ENCODE measurements at places on chromosomes 11 and 22.
A peak's percentile ranks its signal among the peaks of the same experiment; 100 is the strongest.

GRCh38 chr11:74185695-74186094, 14.6 kb downstream of the PPME1 start:
- DNase-seq: no peak

GRCh38 chr11:62984451-62984991, at the start of gene SLC22A6:
Gene SLC22A6, minus strand, starts transcription at chr11:62984967. Its CDS starts 277 bp downstream, at chr11:62984690.
- DNase-seq: no peak

DNA sequence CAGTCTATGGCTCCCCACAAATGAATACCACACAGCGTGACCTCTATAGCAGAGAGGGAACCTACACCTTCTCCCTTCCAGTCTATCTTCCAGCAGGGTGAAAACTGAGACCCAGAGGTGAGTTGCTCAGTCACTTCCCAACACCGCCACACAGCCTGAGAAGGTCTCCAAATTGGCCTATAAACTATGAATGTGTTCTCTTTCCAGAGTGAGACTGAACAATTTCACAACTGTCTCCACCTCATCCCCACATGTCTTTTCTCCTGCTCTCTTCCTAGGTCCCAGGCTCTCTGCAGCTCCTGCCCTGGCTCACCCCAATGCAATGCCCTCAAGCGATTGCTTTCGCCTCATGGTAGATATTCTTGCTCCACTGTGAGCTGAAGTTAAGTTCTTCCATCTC, 14.0 kb downstream of the CLMP start:
- no peak for DNase-seq

DNA sequence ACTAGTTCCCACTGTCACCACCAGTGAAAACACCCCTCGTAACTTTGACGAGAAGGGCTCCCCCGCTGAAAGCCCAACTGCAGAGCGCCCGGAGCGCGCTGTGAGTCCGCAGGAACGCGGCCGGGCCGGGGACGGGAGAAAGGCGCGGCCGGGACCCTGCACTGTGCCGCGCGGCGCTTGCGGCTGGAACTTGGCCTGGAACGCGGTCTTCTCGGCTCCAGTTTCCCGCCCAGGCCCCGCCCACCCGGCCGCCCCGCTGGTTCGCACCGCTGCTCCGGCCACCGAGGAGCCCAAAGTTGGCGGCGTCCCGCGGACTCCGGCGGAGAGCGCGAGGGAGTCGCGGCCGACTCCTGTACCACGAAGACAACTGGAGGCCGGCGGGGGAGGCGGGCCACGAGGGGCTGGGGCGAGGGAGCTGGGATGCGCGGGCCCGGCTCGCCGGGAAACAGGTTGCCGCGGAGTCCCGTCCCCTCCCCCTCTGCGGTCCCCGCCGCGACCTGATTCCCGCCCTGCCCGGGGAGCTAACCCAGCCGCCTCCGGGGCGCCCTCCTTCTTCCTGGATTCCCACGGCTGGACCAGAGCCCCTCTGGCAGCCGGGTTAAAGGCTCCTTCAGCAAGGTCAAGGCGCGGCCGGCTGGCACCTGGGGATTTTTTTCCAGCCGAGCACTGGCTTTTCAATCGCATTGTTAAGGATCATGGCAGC, 3.4 kb downstream of the TENM4 start:
- peak; percentile 53 for DNase-seq

DNA sequence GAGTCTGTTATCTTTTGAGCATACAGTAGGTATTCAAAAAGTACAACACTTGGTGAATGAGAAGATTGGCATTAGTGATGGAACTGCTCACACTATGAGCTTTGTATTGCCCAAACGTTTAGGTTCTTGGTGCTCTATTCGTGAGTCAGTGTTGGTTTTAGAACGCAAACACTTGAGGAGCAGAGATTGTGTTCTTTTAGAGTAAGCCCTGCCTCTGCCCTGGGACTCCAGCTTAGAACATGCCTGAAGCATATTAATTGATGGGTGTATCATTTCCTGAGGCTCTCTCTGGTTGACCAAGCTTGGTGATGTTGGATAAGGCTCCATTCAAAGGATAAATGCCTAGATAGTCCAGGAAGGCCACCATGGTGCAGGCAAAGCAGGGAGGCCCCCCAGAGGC, 10.9 kb downstream of the MTNR1B start:
- no peak for DNase-seq

GRCh38 chr11:128790196-128790595, 76.9 kb downstream of the KCNJ1 start:
- DNase-seq: peak; percentile 62

DNA sequence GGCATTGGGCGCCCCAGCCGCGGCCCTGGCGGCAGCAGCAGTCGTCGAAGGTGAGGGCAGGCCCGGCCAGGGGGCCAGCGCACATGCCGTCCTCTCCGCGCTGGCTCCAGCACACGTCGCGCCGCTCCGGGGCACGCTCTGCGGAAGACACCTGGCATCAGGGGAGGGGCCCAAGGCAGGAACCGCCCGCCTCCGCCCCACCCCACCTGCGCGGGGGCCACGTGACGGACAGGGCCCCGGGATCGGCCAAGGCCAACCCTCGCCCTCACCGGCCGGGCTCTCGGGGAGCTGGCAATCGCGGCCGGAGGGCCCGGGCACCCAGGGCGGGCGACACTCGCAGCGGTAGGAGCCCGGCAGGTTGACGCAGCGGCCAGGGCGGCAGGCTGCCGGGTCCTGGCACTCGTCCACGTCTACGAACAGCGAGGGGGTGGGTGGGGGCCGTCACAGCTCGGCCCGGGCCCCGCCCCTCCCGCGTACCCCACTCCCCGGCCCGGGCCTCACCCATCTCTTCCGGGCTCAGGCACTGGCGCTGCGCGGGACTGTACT, 14.9 kb downstream of the SCYL1 start:
- no peak for DNase-seq

GRCh38 chr22:36595940-36596339, 67.0 kb upstream of the EIF3D start:
- no peak for DNase-seq

DNA sequence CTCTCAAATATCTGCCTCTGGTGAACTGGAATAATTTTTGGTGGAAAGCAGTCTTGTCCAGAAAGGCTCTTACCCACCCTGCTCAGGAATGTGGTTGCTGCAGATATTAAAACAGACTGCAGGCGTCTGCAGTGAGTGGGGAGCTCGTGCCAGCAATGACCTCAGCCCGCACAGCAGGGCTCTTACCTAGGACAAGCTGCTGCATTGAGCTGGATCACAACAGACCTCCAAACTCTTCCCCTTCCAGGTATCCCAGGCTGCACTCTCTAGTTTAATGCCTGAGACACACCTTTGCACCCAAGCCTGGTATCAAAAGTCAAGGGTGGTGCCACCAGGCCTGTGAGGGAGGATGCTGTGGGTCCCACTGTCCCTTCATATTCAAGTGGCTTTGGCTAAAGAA, 69.7 kb upstream of the CDON start:
- no peak for DNase-seq

GRCh38 chr11:74015919-74016684, 7.2 kb upstream of the UCP3 start:
- no peak for DNase-seq

DNA sequence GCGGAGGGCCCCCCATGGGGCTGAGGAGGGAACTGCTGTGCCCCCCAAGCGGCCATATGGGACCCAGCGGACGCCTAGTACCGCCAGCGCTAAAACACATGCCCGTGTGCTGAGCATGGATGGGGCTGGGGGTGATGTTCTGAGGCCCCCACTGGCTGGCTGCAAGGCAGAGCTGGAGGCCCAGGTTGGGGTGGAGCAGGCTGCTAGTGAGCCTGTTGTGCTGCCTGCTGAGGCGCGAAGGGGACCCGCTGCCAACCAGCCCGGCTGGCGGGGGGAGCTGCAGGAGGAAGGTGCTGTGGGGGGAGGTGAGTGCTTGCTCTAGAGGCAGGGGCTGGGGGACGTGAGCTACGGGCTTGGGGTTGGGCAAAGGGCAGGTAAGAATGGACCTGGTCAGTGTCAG, 3.2 kb downstream of the PCNX3 start:
- no peak for DNase-seq

- DNase-seq: no peak
Measured at GRCh38 chr11:112225753-112226061, 521 bp upstream of the PTS start.

DNA sequence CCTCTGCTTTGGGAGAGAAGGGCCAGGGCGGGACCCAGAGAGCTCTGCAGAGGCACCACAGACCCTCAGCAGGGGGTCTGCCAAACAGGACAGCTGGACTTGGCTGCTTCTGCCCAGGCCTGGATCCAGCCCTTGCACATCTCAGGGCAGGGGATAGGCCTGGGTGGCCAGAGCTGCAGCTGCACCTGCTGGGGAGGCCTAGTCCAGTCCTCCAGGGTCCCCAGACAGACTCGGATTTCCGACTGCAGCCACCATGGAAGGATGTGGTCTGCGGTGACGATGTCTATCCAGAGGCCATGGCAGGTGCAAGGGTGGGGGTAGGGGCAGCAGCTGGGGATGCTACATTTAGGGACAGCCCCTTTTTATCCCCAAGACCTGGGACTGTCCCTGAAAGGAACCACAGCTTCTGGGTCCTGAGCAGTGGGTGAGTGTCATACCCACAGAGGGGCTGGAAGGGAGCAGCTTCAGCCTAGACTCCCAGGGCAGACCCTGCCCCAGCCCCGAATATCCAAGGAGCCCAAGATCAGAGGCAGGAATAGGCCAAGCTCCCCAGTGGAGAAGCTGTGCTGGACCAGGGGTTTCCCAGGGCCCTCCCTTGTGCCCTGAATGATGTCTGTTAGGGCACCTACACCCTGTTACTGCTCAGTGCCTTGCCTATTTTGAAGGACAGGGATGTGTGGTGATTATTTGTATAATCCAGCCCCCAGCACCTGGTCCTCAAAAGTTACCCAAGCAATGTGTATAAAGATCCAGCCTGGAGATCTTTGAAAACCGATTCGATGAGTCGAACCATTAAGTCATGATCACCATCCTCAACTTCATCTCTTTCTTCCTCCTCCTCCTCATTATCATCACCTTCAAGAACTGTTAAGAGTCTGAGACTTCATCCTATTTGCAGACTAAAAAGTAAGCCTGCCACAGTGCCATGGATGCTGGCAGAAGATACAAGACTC, 2.5 kb upstream of the IGLL5 start:
- DNase-seq: no peak

DNA sequence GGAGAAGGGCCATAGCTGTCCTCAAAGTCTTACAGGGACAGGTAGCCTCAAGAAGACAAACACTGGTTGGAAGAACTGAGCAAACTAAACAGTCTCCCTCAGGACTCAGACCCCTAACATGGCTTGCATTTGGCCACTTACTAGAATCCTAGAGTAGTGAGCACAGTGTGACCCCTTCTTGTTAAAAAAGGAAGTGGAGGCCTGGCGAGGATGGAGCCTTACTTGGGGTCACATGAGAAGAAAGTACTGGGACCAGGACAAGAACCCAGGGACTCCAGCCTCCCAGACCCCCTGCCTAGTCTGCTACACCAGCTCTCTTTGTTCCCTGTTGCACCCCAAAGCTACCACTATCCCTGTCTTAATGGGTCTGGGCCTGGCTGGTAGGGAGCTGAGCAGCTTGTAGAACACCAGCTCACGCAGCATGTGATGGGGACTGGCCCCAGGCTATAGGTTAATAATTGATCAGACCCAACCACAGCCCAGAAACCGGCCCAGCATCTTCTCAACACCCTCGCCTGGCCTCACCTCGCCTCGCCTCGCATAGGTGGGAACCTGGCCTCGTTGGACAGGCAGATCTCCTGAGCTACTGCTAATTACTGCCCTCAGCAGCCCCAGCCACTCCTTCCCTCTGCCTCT, 17.6 kb downstream of the DGAT2 start:
- DNase-seq: no peak

DNA sequence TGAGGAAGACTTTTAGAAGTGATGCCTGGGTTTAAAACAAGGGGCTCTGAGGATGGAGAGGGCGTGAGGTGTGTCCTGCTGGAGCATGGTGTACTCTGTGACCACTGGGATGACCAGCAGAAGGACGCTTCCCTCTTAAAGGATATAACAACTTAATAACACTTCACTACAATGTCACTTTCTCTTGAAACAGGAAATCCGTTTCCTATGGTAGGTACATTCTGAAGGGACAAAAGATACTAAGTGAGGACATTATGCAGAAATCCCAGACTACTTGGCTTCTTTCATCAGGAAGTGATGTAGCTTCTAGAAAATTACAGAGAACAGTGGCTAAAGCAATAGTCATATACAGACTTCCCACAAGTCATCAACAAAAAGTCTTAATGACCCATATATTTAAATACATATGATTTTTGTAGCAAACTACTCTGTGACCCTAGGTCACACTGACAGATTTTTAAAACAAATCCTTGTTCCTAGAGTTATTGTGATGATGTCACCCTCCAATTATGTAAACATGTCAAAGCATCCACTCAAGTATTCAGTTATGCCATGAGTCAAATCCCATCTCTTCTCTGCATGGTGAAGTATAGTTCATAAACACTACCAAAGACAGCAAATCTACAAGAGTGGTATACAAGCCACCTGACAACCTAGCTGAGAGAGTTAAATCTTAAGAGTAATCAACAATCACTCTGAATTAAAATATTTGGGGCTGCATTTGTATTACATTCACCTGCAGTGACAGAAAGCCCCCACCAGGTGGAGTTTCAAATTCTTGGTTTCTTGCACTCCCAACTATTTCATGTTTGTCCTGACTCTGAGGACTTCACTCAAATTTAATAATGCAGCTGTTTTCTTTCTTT, 32.8 kb downstream of the PITPNB start:
- peak; percentile 89 for DNase-seq

DNA sequence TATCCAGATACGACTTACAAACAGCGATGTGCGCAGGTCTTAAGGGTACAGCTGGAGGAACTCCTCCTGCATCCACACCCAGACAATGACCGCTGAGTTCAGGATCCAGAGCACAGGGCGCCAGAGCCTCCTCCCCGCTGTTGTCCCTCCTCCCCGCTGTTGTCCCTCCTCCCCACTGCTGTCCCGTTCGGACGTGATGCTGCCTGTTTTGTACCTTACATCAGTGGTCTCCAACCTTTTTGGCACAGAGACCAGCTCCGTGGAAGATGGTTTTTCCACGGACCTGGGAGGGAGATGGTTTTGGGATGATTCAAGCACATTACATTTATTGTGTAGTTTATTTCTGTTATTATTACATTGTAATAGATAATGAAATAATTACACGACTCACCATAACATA, 62.0 kb downstream of the PHF21B start:
- DNase-seq: no peak

DNA sequence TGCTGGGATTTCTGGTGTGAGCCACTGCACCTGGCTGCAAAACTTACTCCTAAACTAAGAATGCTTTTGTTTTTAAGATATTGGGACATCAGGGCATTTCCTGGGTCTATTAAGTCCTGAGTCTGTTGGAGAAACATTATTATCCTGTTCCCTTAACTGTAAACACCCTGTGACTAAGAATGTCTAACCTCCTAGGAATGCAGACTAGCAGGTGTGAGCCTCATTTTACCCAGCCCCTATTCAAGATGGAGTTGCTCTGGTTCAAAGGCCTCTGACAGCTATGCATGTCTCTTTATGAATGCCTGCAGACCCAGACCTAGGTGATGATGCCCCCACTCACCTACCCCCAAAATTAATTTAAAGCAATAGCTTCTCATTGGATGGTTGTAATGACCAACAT, 46.2 kb downstream of the DEPDC5 start:
- DNase-seq: no peak

All from fibroblast of upper back skin (primary cell).